ENCODE measurements at places on chromosomes 7 and 10.
A peak's percentile ranks its signal among the peaks of the same experiment; 100 is the strongest.

DNA sequence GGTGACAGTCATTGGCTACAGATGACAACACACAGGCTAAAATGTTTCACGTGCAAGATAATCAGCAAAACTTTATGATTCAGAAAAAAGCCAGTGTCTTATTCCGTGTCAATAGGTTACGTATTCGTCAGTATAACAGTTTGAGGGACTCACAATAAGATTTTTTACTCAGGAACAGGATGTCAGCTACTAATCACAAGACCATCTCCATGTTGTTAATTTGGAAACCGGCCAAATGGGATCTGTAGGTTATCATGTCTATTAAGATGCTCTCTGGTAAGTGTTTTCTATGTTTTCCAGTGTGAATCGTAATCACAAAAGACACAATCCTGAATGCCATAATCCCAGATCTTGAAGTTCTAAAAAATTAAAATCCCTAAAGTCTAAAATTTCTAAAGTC is 197.3 kb downstream of the ETV1 start:
- DNase-seq: no peak

DNA sequence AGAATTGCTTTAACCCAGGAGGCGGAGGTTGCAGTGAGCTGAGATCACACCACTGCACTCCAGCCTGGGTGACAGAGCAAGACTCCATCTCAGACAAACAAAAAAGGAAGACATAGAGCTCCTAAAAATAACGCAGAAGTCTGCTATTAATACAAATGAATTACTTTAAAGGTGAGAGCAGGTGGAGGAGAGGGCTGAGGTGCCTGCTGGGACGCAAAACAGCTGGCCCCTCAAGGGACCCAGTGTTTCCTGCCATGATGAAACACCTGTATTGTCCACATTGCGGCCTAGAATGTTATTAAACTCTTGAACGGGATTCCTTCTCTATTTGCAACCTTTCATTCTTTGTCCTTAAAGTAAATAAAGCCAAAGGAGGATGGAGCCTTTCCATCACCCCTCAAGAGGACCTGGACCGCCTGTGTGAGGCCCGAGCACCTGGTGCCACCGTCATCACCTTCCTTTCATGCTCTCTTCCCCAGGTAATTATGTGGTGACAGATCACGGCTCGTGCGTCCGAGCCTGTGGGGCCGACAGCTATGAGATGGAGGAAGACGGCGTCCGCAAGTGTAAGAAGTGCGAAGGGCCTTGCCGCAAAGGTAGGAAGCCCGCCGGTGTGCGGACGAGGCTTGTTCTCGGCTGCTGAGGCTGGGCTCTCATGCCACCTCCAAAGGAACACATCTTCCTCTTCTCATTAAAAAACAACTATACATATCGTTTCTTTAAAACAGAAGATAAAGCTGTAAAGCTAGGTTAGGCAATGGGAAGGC is 136.7 kb downstream of the EGFR start:
- DNase-seq: no peak

- DNase-seq: no peak
These were observed 184.7 kb downstream of the PLPP4 start for GRCh38 chr10:120641695-120642094.

DNA sequence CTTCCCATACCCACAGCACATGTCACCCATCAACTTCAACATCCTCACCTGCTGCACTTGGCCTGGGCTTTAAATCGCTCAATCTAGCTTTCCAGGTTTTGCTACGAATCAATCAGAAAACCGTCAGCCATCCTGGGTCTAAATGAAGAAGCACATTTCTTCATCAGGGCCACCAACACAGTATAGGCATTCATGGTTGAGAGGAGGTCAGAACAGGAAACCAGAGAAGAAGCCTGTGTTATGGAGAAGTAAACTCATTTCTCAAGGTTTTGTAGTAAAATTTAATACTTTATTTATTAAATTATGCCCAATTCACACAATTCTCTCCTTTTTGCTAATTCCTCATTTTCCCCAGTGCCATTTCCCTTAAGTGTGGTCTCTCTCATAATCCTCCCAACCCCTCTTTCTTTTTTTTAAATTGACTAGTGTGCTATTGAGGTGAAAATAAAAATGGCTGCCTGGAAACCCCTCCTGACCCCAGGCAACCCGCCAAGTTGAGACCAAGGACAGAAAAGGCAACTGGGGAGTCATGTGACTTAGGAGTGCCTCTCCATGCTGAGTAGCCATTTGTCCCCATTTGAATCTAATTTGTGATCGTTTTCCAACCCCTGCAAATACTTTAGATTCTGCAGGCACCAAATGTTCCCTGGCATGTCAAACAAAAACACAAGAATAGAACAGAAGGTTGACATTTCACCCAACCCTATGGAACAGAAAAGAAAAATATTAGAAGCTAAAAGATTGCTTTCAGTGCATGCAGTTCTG is 181.1 kb upstream of the NAMPT start:
- DNase-seq: no peak

DNA sequence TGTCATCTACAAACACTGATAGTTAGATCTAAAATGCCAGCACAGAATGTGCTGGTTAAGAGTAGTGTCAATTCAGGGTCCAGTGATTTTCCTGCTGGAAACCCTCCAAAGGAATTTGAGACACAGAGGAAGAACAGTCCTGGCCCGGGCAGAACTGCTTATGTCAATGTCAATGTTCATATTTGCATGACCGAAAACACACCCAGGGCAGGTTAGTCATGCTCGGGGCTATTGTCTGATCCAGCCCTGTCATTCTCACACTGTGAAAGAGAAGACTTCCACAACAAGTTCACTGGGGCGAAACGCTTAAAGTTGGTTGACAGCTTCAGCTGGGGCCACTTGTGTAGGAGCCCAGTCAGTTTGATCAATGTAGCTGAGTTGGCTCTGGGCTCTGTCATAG is 139.3 kb downstream of the C1GALT1 start:
- no peak for DNase-seq

GRCh38 chr10:75073442-75073841 is 38.0 kb upstream of the SAMD8 start:
- DNase-seq: no peak

DNA sequence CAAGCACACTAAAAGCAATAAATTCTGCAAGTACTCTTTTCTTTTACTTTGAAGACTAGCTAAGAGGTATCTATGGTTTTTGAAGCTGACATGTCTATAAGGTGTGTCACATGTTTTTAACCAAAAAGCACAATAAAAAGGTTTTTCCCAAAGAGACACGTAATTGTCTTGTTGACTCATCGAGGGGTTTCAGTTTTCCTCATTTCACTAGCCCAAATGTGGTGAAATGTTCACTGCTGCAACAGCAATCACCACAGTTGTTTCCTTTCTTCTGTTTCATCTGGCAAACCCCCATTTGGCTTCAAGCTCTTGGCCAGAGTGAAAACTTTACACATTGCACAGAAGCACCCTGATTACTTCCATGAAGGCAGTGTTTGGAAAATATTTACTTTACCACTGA is 3.8 kb upstream of the HOXA4 start:
- no peak for DNase-seq

DNA sequence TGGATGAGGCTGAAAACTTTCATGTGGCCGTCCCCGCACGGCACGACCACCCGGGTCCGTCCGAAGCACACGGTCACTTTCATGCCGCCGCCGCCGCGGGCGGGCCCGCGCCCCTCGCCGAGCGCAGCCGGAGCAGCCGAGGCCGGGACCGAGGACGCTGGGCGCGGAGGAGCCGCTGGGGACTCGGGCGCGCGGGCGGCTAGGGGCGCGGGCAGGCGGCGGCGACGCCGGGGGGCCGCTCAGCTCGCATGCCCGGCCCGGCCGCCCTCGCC is 247 bp downstream of the PARD3 start:
- no peak for DNase-seq

GRCh38 chr7:128347647-128348097 is 4.0 kb upstream of the RBM28 start:
- DNase-seq: peak; percentile 24

GRCh38 chr7:74246497-74246896 is 7.7 kb downstream of the RFC2 start:
- no peak for DNase-seq

DNA sequence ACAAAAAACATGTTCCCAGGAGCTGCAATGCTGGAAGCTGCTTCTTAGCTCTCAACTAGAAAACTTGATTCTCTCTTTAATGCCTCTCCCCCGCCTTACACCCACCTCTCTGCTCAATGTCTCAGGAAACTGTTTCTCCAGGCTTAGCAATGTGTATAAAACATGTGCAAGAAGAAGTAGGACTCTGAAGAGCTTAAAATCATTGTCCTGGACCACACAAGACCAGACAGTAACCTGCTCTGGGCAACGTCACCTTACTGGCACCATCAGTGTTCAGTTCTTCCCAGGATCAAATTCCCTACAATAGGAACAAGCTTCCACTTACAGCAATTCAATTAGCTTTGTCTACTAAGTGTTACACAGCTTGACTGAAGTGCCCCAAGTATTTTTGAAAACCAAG is 104.9 kb downstream of the RAPGEF5 start:
- DNase-seq: no peak

DNA sequence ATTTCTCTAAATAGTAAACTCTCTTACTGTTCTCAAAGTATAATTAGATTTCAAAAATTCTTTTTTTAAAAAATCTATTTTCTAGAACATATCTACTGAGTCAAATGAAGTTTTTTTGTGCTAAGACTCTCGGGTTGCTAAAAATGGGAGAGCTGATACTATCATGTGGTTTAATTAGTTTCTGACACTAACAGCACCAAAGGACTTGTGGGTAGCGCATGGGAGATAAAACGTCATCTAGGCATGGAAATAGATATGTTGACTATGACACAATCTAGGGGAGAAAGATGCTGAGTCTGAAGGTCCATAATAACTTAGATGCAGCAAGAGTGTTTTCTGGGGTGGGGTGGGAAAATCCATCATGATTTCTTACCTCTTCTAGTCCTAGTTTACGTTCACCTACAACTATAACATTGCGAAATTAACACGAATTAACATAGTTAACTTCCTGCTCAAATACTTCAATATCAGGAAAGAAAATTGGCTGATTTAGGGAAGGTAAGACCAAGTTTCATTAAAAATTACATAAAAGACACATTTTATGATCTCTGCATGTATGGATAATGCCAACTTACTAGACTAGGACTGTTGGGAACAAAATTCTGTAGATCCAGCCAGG is 14.3 kb upstream of the ARMC3 start:
- DNase-seq: no peak

GRCh38 chr7:139471740-139472353 is 11.6 kb downstream of the KLRG2 start:
- no peak for DNase-seq

DNA sequence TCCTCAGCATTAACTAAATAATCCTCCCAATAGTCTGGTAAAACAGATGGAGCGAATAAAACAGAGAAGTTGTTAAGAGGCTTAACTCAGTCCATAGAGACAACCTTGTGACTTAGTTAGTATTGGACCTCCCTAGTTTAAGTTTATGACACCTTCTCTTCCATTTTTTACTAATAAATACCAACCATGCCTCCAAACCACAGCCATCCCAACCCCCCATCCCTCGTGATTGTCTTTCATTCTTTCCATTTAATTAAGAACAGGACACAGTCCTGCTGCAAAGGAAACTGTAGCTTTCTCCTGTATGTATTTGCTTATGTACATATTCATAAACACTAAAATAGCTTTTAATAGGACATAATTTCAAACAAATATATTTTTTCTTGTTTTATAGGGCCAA is 238.2 kb downstream of the SEMA3D start:
- no peak for DNase-seq

DNA sequence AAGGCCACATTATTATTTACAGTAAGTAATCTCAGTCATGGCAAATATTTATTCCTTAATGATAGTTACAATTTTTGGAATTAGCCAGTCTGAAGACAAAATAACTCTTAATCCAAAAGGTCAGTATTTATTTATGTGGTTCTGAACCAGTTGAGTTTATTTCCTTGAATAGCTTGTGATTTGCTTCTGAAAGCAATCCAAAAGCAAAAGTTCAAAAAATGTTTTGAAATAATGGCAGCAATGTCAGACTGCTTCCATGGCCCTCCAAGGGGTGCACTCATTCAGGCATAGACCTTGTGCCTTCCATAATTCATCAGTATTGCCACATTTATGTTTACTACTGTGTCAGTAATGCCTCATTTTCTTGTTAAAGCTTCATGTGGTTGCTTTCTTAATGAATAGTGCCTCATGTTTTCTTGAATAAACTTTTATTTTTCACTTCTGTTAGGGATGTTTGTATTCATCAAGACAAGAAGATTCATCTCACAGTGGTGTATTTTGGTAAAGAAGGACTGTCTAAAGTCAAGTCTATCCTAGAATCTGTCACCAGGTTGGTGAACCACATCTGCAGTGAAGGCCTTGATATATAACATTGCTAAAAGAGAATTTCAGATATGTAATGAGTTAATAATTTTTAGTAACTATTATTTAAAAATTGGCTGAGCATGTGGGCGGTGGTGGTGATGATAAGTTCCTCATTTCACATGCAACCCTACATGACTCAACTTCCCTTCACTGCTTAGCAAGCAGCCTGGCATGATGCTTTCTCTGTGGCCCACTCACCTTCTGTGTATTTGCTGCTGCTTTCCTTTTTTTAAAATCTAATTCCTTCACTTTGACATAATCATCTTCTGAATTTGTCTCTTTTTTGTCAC is 22.0 kb downstream of the CSGALNACT2 start:
- DNase-seq: no peak

DNA sequence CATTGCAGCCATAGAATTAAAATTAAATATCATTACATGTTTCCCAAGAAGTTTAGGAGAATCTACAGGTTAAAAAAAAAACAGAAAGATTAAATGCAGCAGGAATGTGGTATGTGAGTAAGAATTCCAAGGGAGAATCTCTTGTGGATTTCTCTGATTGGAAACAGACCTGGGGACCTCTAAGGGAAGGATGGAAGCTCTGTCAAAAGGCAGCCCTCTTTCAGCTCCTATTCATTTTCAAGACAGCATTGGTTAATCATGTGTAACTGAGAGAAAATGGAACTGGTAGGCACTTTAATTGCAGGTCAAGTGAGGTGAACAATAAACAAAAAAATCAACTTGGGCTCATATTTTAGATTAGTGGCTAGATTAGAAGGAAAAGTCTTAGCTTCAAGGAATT is 81.4 kb upstream of the MTPN start:
- no peak for DNase-seq

All from anterior cingulate cortex (tissue), 58 donors.